ENCODE measurements at places on chromosomes 12 and 14. TPM values are rescaled to one million over a fixed set of nuclear protein-coding genes. Genes with fewer than 3 reads are reported as not detected.

The FAIM2 gene
- not detected for total RNA-seq

The GUCY2C gene
- total RNA-seq, result 0.08 TPM

The ST8SIA1 gene
- total RNA-seq, result 4.7 TPM

The SRGAP1 gene
- total RNA-seq, result 9.1 TPM

The SERPINA12 gene
- total RNA-seq, result not detected

The A2M gene
- total RNA-seq, result not detected

The CCNK gene
- total RNA-seq, result 25.1 TPM

The SMIM41 gene
- total RNA-seq, result not detected

The TAS2R9 gene
- not detected for total RNA-seq

The ZDHHC22 gene
- total RNA-seq, result not detected

The RNASE1 gene
- total RNA-seq, result not detected

The VWF gene
- total RNA-seq, result not detected

The SLCO1A2 gene
- not detected for total RNA-seq

The TDRD9 gene
- total RNA-seq, result 0.62 TPM

The SLC16A7 gene
- total RNA-seq, result 5.2 TPM

The GALNT16 gene
- total RNA-seq, result not detected

The CCDC177 gene
- total RNA-seq, result not detected

The FOXN4 gene
- total RNA-seq, result not detected

The ZNF664 gene
- 27.3 TPM for total RNA-seq

The KTN1 gene
- total RNA-seq, result 116 TPM

The CAPZA3 gene
- total RNA-seq, result not detected

The CHFR gene
- 26.2 TPM for total RNA-seq

The GLIPR1L1 gene
- total RNA-seq, result not detected

The GLT1D1 gene
- total RNA-seq, result not detected

The DEGS2 gene
- not detected for total RNA-seq

The LHX5 gene
- 1.2 TPM for total RNA-seq

The NELL2 gene
- total RNA-seq, result 3.9 TPM

The RASSF9 gene
- 2.7 TPM for total RNA-seq

The SETD3 gene
- 53.2 TPM for total RNA-seq

The SDR9C7 gene
- 0.31 TPM for total RNA-seq

The DCAF5 gene
- 15.7 TPM for total RNA-seq

The ASPG gene
- not detected for total RNA-seq

The USP44 gene
- total RNA-seq, result not detected

Data from hair follicular keratinocyte (primary cell).